Transverse colon (tissue), 4 donors: ENCODE measurements at places on chromosomes 11 and 22.

DNA sequence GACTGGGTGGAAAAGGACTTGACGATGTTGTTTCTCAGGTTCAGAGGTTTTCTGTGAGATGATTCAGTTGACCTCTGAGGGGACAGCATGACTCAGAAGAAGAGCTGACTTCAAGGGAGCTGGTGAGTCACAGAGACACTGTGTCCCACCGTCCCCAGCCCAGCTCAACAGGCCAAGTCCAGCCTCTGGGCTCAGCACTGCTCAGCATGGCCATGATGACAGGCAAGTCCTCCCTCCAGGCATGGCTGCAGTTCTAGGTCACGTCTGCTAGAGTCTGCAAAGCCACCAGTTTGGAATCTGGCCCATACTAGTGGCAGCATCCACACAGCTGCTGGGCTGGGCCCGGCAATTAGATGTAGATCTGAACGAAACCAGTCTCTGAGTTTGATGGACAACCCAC lies 12.9 kb downstream of the TRIM29 start:
- peak; percentile 37 for DNase-seq

GRCh38 chr11:59523541-59523940 lies 12.2 kb downstream of the OR4D9 start:
- no peak for DNase-seq

DNA sequence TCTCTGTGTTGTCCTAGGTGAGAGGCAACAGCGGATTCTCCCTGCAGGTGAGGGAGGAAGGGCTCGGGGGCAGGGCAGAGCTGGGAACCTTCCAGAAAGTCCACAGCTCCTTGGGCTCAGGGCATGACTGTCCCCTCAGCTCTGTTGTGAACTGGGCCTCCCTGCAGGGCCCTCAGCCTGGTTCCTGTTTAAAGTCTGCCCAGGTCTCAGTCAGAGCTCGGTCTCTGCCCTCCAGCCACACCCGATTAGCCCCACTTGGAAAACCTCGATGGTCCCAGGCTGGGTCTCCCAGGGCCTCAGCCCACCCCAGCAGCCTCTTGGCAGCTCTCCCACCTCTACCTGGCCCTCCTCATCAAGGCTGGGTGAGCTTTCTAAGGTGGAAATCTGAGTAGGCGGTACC lies 65.3 kb upstream of the SLC22A12 start:
- no peak for DNase-seq

- no peak for DNase-seq
Measured at GRCh38 chr11:27361649-27362431, 1.2 kb downstream of the CCDC34 start.

DNA sequence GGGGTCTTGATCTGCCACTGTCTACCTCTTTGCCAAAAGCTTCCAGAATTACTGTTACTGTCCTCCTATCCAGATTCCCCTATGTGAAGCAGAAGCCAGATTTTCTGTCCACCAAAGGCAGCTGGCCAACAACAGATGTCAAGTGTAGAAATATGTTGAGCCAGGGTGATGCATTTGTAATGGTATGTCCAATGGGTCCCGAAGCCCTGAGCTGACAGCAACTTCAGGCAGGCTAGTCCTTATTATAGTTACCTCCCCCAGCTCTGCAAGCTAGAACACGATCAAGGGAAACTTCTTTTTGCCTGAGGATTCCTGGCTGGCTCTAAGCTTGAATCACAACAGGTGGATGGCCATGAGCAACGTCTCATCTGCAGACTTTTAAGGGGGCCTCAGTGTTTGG lies 10.2 kb downstream of the PAMR1 start:
- no peak for DNase-seq

DNA sequence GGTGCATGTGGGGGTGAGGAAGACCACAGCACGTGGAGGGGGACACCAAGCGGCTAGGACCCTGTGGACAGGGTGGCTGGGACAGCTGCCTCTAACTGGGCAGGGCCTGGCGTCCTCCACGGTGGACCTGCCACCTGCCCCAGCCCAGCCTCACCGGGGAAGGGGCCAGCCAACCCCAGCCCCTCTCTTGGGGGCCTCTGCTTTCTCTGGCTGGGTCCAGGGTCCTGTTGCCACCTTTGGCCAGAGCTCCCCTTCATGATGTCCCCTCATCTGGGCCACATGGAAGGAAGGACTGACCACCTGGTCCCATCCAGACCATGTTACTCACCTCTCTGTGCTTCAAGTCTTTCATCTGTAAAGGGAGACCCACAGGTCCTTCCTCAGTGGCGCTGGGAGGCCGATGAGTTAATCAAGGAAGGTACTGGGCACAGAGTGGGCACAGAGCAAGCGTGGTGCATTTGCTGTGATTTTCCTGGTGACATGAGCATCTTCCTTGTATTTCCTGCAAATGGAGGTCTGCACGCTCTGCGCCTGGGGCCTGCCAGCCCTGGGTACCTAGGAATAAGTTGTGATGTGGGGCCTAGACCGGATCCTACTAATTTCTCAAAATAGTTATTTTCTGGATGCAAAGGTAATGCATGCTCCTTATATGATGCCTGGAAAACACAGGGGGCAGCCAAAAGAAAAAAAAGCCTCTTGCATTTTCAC lies 538.4 kb downstream of the TBC1D22A start:
- DNase-seq = no peak

- DNase-seq = no peak
Measured at GRCh38 chr22:39431216-39431801, 25.5 kb upstream of the MGAT3 start.

DNA sequence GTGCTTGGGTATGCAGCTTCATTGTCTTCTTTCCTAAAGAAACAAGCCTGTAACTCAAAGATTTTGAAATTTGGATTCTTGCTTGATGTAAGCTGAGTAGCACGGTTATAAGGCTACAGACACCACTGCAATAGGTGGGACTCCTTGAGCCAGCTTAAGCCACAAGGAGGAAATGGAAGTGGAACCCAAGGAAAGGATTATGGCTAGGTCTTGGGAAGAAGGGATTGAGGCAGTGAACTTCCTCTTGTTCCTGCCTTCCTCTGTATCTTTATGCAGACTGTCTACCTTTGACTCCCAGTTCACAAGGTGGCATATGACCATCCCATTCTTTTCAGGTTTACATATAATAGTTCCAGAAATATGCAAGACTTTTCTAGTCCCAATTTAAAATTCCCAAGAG lies 72.3 kb downstream of the BDNF start:
- no peak for DNase-seq

DNA sequence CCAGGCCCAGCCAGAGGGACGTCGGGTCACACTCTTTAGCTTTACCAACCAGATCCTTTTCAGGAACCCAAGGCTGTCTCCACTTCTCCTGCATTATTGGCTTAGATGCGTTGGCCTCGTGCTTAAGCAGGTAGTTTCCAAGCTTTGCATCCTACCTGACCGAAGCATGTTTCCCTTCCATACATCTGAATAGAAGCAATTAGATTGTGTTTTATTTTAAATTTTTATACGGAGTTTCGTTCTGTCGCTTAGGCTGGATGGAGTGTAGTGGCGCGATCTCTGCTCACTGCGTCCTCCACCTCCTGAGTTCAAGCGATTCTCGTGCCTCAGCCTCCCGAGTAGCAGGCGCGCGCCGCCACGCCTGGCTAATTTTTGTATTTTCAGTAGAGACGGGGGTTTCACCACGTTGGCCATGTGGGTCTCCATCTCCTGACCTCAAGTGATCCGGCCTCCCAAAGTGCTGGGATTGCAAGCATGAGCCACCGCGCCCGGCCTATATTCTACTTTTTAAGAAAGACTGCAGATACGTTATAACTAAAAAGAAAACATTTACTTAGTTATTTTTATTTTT lies 677 bp downstream of the DYNC2H1 start:
- DNase-seq = no peak

GRCh38 chr11:8097926-8098325 lies 16.9 kb downstream of the TUB start:
- no peak for DNase-seq

- DNase-seq = no peak
Measured at GRCh38 chr22:35872451-35872850, 154.8 kb downstream of the APOL5 start.

- DNase-seq = no peak
Measured at GRCh38 chr11:95256321-95256779, 25.3 kb upstream of the SESN3 start.

GRCh38 chr11:7196396-7197146 lies 55.1 kb upstream of the SYT9 start:
- no peak for DNase-seq

DNA sequence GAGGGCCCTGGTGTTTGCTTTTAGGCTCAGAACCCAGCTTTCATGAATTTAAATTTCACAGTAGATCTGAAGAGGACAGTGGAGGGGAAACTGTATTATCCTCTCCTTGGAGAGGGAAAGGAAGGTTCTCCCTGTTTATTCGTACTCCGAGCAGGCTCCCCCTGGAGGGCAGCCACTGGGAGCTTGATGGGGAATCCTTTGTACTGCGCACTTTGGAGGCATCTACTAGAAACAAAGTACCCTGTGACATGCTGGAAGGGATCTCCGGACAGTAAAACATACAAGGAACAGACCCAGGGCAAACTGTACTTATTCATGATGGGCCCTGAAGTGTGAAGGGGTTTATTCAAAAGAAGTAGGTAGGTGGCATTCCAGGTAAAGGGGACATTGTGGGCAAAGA lies 27.2 kb downstream of the NAV2 start:
- DNase-seq = peak; percentile 22

DNA sequence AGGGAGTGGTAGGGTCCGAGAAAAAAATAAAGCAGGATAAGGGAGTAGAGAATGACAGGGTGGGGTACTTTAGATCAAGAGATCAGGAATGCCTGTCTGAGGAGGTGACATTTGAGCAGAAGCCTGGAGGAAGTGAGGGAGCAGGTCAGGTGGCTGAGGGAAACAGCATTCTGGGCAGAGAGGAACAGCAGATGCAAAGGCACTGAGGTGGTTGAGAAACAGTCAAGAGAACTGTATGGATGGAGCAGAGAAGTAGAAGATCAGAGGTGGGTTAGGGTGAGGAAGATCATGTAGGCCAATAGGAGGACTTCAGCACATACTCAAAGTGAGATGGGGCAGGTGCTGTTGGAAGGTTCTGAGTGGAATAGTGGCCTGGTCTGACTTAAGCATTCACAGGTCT lies 8.3 kb downstream of the ARHGEF17 start:
- no peak for DNase-seq

DNA sequence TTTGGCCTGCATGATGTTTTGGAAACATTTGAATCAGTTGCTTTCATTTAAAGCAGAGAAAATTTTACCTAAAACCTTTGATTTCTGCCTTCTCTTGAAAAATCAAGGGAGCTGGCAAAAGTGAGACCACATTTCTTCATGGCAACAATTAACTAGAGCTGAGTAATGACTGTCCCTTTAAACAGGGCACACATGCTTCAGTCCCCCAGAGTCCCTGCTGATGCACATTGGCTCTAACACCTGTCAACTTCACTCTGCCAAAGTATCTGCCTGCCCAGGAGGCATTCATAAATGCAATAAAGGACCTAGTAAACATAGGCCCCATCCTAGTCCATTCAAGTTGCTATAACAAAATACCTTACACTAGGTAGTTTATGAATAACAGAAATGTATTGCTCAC lies 87.1 kb upstream of the LDLRAD3 start:
- DNase-seq = no peak

GRCh38 chr22:33677536-33677935 lies 242.7 kb downstream of the LARGE1 start:
- DNase-seq = no peak

DNA sequence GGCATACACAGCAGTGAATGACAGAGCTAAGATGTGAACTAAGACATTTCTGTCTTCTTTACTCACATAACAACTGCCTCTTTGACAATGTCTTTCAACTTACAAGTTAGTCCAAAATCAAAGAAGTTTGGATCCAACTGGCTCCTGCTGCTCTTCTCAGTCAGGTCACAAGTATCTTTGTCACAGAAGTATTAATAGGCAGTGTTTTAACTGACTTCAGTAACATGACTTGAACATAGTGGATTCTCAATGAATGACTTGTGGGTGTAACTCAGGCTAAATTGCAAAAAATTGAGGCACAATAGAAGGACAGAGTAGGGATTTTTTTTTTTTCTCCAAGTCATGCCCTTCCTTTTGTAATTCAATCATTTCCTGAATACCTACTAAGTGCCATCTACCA lies 22.6 kb downstream of the DBX1 start:
- no peak for DNase-seq

DNA sequence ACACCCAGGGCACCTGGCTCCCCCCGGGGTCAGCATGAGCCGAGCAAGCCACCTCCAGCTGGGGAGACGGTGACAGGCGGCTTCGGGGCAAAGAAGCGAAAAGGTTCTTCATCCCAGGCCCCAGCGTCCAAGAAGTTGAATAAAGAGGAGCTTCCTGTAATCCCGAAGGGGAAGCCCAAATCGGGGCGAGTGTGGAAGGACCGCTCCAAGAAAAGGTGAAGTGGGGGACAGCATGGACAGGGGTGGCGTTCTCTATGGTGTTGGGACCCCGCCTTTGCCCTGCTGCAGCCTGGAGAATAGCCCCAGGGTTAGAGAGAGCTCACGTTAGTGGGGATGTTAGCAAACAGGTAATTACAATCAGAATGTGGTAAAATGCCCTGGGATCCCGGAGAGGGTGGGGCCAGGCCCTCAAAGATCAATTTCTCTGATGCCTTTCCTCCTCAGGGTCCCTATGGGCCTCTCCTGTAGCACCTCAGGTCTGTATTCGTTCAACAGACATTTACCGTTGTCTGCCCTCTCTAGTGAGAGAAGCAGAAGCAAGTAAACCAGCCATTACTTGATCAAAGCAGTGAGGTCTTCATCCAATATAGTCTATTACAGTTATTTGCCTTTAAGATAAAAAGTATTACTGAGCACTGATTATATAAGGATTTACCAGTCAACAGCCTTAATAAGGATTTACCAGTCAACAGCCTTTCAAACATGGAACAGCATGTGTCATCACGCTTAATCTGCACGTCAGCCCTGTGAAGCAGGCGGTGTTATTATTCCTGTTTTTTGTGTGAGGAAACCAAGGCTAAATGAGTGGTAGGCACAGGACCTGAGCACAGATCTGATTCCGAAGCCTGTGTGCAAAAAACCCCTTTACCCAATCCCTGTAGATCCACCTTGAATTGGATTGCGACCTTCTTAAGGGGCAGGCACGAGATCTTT lies 1.0 kb downstream of the CCDC86 start:
- DNase-seq = no peak

DNA sequence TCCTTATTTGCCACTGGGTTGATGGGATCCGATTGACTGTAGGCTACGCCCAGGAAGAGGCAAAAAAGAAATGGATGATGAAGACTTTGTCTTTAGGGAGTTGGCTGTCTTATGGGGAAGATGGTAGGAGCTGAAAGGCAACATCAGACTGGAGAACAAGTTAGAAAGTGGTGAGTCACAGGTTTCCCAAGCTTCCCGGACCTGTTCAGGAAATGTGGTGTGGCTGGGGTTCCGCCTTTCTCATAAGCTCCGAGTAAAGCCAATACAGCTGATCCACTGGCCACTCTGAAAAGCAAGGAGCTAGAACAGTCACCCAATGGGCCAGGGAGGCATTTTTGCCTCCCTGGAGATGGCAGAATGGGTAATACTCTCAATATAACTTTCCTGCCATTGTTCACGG lies 194.5 kb downstream of the SNX19 start:
- no peak for DNase-seq

- no peak for DNase-seq
Measured at GRCh38 chr11:110089617-110090282, 3.4 kb upstream of the ZC3H12C start.

GRCh38 chr22:42397332-42398249 lies 34.6 kb downstream of the NFAM1 start:
- DNase-seq = peak; percentile 35

- peak; percentile 6 for DNase-seq
Measured at GRCh38 chr22:49765091-49765771, 62.4 kb downstream of the BRD1 start.

GRCh38 chr11:106690923-106691322 lies 327.4 kb downstream of the GUCY1A2 start:
- no peak for DNase-seq

GRCh38 chr22:45945621-45946106 lies 31.3 kb downstream of the WNT7B start:
- DNase-seq = no peak
